Activated CD8-positive, alpha-beta memory T cell treated with anti-CD3 and anti-CD28 coated beads, Interleukin-2, amount 50 U/mL, for 4 hours (primary cell): ENCODE measurements at places on chromosomes 1 and 21.

GRCh38 chr1:37108596-37109188 lies 74.4 kb upstream of the GRIK3 start:
- no peak for DNase-seq

- no peak for DNase-seq
Observed at GRCh38 chr1:73517603-73518191, 680.3 kb downstream of the LRRIQ3 start.

DNA sequence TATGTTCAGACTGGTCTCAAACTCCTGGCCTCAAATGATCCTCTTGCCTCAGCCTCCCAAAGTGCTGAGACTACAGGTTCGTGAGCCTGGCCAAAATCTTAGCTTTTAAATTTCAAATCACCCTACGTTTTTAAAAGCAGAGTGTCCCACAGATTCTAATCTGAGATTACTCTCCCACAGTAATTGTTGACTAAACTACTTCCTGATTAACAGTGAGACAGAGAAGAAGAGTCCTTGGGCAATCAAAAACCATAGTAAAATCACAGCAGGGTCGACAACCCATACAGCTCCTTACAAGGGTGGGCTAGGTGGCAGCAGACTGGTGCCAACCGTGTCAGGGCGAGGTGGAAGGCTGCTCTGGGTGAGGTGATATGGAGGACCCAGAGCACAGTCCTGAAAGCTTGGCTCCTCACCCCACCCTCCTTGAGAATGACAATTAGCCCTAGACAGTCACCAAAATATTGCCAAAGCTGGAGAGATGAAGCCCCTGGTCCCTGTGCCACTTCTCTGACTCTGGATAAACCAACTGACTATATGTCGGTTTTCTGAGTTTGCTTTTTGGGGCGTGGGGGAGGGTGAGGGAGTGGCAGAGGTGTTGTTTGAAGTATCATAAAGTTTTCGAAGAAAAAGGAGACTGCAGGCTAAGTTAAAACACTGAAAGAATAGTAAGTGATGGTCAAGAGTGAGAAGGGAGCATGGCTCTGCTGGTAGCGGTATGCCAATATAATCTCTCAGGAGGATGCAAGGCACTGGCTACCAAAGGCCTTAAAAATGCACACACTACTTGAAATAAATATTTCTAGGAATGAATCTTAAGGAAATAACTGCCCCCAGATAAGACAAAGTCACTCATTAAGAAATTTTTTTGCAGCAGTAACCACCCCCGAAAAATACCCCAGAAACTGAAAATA lies 86.8 kb downstream of the SLC45A1 start:
- no peak for DNase-seq

DNA sequence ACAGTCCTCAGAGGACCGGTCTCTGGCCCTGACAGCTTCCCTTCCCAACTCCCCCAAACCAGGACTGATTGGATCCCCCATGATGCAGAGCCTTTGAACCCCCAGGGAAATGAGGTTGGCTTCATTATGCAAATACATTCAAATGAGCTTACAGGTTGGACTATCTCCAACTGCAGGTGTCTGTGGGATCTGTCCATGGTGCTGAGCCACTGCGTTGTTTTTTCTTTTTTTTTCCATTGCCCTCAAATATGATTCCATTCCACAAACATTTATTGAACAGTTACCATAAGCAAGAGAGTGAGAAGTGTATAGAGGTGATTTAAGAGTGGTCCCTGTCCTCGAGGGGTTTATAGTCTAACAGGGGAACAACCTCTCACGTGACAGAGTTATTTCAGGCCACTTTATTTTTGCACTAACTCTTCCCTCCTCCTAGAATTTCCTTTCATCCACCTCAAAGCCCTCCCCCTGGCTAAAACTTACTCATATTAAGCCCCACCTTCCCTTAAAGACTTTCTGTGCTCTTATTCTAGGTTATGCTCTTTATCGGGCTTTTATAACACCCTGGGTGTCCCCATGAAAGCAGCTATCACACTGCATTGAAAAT lies 21.9 kb downstream of the DLGAP3 start:
- no peak for DNase-seq

- no peak for DNase-seq
Observed at GRCh38 chr21:40516335-40516734, 330.6 kb downstream of the DSCAM start.

DNA sequence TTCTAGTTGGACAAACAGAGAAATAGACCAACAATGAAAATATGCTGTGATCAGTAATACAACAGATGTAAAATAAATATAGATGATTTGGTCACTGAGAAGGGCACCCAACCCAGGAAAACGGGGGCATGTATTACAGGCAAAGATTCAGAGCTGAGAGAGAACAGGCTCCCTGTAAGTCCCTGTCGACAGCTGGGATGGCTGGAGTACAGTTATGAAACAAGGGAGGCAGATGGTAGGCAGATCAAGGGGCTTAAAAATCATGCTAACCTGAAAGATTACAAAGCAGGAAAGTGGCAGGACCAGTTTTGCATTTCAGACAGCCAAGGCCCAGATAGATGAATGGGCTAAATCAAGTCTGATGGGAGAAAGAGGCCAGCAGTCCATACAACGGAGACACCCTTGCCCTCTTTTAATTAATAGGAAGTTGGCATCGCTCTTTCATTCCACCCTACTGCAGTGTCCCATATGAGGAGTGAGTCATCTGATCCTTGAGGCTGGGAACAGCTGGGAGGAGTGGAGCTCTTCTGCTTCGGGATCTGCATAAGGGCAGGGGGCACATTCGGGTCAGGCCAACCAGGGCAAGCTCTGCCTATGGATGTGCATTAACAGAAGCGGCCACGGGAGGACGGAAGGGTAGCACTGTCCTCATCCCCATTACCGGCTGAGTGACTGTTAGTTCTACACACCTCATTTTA lies 171.1 kb downstream of the DAB1 start:
- DNase-seq, result no peak

GRCh38 chr1:228801068-228801467 lies 65.8 kb downstream of the RHOU start:
- no peak for DNase-seq

GRCh38 chr1:202576816-202577215 lies 133.4 kb downstream of the SYT2 start:
- DNase-seq, result no peak

DNA sequence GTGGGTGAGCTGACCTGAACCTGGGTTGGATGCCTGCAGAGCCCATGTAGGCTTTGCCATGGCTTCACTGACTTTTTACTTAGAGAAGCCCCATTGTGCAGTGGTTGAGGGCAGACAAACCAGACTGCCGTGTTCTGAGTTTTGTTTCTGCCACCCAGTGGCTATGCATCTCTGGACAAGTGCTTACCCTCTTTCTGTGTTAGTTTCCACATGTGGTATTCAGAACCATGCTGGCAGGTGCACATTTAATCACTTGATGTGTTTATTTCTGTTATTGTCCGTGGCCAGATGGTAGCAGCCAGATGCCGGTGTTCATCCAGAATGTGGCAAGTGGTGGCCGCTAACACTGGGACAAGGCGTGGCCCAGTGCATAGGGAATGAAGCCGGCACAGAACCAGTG lies 10.3 kb upstream of the PTPN7 start:
- DNase-seq, result no peak

DNA sequence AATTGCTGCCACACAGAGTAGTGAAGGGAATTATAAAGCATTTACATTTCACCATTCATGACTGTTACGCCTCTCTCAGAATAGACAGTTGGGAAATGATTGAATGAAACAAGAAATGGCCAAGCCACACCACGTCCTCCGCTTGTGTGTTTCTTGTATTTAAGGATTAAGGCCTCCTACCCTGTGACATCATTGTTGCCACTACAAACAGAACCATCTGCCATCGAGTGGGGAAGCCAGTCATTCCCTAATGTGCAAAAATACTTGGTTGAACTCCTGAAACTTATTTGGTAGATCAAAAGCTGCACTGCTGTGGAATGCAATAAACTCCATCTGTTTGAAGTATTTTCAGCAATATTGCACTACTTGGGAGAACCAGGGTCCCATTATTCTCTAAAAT lies 99.0 kb upstream of the C1orf105 start:
- no peak for DNase-seq

DNA sequence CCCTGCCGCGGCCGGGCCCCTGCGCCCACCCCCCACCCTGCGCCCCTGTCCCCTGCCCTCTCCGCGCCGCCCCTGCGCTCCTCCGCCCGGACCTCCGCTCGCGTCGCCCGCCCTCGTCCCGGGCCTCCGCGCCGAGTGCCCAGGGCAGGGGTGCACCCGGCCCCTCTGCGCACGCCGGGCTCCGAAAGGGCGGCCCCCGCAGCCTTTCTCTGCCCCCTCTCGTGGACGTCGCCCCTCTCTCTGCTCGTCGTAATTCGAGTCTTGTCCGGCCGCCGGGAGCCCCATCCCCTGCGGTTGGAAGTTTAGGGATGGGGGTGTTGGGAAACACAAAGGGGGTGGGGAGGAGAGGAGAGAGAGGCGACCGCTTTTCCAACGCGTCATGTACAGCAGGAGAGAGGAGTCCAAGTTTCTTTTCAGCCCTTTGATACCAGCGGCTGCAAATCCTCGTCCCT lies 407 bp downstream of the GALNT2 start:
- DNase-seq, result no peak

GRCh38 chr1:118989878-118990378 lies 1.8 kb upstream of the TBX15 start:
- DNase-seq, result no peak

- no peak for DNase-seq
Observed at GRCh38 chr21:25752416-25752815, 17.6 kb downstream of the GABPA start.

GRCh38 chr1:77395051-77395450 lies 113.2 kb downstream of the AK5 start:
- DNase-seq, result no peak

DNA sequence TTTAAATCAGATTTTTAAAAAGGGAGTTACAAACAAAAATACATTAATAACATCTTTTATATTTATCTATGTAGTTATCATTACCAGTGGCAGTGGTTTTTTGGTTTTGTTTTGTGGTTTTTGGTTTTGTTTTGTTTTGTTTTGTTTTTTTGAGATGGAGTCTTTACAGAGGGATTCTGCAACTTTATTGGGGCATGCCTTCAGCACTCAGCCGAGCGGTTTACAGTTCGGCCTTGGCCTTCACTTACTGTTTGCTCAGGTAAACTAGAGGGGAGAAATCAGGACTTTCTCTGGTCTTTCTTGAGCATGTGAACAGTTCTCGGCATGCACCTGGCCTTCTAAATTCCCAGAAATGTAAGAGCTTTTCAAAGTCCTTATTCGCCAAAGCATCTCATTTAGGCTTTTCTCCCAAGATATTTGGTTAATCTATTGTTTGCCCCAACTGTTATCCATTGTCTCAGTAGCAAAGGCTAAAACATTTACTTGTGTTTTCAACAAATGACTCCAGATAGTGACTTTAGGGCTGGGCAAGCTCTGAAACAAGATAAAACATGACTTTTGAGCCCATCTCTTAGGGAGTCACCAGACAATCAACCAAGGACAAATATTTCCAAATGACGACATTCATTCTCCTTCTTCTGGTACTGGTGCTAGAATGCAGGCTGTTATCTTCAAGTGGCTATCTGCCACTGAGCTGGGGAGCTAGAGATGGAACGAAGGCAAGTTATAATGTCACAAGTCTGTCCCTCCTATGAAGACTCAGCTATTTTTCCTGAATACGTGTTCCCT lies 48.4 kb upstream of the ADORA3 start:
- DNase-seq, result no peak

GRCh38 chr1:87506147-87506546 lies 177.5 kb downstream of the LMO4 start:
- DNase-seq, result no peak

- DNase-seq, result no peak
Observed at GRCh38 chr1:57512386-57512785, 88.5 kb upstream of the DAB1 start.

DNA sequence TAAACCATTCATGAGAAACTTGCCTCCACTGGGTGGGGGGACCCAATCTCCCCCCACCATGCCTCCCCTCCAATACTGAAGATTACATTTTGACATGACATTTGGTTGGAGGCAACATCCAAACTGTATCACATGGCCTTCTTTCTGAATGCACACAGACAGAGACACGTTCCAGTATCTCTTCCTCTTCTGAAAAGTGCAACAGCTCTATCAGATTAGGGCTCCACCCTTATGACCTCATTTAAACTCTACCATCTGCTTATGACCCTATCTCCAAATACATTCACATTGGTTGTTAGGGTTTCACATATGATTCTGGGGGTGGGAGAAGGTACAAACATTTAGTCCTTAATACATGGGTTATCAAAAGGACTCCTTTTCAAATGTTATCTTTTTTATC lies 481.8 kb upstream of the NFIA start:
- DNase-seq, result no peak

DNA sequence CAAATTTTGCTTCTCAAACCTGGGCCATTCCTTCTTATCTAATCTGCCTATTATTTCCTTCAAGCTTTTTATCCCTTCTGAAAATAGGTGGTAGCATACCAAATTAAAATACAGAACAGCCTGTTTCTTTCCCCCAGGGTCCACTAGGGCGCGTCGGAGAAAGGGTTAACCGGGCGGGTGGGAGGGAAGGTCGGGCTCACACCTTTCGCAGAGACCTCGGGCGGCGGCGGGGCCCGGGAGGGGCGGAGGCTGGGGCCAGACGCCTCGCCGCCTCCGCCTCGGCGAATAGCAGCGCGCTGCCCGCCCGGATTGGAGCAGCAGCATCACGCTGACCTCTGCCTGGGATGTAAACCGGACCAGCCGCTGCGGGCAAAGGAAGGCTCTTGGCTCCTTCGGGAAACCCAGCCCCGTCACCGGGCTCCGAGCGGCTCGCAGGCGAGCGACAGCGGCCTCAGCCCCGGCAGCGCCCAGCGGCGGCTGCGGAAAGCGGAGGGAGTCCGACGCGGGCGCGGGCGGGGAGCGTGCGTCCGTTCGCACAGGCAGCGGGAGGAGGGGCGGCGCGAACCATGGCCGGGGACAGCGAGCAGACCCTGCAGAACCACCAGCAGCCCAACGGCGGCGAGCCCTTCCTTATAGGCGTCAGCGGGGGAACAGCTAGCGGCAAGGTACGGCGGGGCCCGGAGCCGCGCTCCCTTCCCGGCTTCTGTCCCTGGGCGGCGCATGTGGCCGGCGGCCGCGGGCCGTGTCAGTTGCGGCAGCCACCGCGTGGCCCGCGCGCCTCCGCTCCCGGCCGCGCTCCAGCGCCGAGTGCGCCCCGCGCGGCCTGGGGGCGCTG lies at the start of gene UCK2:
UCK2 (plus strand) TSS at position 347 of the 835 bp plus-strand sequence; CDS start at position 567, 220 bp downstream.
- DNase-seq, result peak; percentile 62

DNA sequence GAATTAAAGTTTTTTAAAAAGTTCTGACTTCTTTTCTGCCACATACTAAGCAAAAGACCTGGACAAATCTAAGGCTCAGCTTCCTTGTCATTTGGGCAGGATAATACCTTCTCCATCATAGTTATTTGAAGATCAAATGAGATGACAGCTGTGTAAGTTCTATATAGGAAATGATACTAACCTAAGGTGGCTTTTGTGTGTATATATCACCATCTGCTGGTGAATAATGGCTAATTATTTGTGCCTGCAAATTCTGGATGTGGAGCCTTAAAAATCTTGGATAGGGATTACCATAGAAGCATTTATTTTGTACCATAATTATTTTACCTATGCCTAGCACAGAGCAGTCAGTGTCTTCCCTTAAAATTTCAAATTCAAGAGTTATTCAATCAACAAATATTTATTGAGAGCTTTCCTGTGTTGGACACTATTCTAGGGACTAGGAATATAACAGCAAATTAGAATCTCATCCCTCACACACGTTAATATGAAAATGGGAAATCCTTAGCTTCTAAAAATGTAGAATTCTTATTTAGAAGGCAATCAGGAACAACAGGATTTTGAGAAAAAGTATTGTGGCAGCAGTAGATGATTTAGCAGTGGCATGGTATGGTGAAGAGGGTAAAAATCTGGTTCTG lies 89.8 kb downstream of the TMEM200B start:
- no peak for DNase-seq
